Transverse colon (tissue), 4 donors: ENCODE measurements at places on chromosomes 5 and 9. TPM values are rescaled to one million over a fixed set of nuclear protein-coding genes. Genes with fewer than 3 reads are reported as not detected.
A peak's percentile ranks its signal among the peaks of the same experiment; 100 is the strongest.

- H3K4me3 ChIP-seq, result no peak overlapping the region
- H3K27ac ChIP-seq, result no peak overlapping the region
- no peaks in the 10 kb centered on the region for H3K27me3 ChIP-seq
- H3K36me3 ChIP-seq, result no peaks in the 10 kb centered on the region
Measured at GRCh38 chr5:85132269-85132668, 747.6 kb upstream of the EDIL3 start.

DNA sequence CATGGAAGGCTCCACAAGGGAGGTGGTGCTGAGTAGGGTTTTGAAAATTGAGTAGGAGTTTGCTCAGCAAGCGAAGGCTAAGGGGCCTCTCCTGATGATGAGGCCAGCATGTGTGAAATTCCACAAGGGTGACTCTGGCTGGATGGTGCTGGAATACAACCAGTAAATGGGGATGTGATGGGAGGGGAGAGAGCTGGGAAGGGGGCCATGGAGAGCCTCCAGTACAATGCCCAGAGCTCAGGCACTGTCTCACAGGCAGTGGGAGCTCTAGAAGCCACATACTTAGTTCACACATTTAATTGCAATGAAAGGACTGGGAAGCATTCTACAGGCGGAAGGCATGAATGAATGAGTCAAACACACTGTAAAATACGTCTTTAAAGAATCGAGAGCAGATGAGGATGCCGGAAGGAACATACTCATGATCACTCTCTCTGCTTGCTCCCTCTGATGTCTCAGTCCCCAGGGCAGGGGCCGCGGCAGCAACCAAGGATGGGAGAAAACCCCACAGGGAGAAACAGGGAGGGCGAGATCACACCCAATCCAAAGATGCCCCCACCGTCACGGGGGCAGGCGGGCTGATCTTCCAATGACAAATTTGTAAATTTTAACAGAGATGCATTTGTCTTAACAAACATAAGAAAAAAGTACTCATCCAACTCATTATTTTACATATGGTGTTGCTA is 261.0 kb downstream of the NSG2 start:
- H3K4me3 ChIP-seq, result no peak overlapping the region
- H3K4me1 ChIP-seq, result no peaks in the 10 kb centered on the region
- no peak for DNase-seq
- H3K27ac ChIP-seq, result no peak overlapping the region
- H3K36me3 ChIP-seq, result no peaks in the 10 kb centered on the region
- peaks cover 9% of the 10 kb centered on the region for H3K27me3 ChIP-seq

GRCh38 chr9:27333241-27334052 is 36.5 kb upstream of the EQTN start:
- H3K4me3 ChIP-seq, result no peak overlapping the region
- no peaks in the 10 kb centered on the region for H3K27me3 ChIP-seq

GRCh38 chr9:33517373-33517772 is 6.7 kb upstream of the ANKRD18B start:
- no peak for DNase-seq
- no peaks in the 10 kb centered on the region for H3K36me3 ChIP-seq
- H3K4me1 ChIP-seq, result no peaks in the 10 kb centered on the region
- no peak overlapping the region for H3K4me3 ChIP-seq

GRCh38 chr9:105241356-105242043 is 3.0 kb upstream of the SLC44A1 start:
- H3K27me3 ChIP-seq, result no peaks in the 10 kb centered on the region
- no peak for DNase-seq
- peak overlapping the region; percentile 94 for H3K27ac ChIP-seq
- no peaks in the 10 kb centered on the region for H3K4me1 ChIP-seq
- H3K36me3 ChIP-seq, result no peaks in the 10 kb centered on the region

DNA sequence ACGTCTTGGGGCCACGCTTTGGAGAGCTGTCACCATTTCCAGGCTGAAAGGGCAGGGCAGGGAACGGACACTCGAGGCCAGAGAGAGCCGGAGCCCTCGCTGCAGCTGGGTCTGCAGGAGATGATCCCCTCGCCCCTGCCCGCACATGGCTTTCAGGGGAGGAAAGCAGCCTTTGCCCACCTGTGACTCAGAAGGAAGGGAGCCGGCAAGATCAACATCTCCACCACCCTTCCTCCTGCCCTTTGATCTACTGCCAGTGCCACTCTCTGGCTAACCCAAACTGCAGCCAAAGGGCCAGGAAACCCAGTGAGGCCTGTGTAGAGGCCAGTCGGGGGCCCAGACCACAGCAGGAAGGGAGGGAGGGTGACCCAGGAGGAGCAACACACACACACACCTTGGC is 137.1 kb upstream of the ERCC6L2 start:
- no peaks in the 10 kb centered on the region for H3K4me1 ChIP-seq
- H3K4me3 ChIP-seq, result no peak overlapping the region
- no peak overlapping the region for H3K27ac ChIP-seq

DNA sequence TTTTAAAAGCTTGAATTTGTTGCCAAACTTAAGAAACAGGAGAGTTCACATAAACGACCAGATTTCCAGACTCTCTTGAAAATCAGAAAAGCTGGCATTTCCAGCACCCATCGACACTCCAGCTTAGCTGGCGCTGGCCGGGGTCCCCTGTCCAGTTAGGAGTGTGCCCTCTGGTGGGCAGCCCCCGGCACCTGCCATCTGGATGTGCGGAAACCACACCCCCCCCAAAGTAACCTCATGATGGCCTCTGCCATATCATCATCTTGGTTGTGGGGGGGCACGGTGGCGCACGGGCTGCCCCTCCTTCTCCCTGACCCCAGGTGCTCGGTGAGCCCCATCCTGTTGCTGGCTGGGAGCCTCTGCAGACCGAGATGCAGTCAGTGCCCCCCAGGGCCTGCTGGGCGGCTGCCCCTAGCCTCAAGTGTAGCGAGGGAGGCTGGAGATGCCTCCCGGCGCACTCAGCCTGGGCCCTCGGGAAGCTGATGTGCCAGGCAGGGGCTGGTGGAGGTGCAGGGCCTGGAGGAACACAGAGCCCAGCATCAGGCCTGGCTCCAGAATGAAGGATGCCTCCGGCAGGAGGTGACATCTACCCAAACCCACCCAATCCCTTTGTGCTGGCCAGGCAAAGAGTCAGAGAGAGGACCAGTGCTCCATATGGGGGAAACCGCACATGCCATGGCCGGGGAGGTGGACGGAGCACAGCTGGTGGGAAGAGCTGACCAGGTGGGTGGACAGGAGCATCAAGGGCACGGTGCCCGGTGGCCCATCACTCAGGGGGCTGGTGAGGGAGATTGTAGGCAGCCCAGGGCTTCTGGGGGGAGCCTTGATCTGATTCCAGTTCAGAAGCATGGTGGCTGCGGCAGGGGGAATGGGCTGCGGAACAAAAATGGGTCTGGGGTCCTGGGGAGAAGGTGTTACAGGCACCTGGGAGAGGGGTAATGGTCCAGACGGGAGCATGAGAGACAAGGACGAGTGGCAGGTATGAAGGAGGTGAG is 70.6 kb downstream of the ADAMTS2 start:
- peak overlapping the region; percentile 70 for H3K27ac ChIP-seq
- DNase-seq, result no peak
- no peaks in the 10 kb centered on the region for H3K4me1 ChIP-seq
- H3K36me3 ChIP-seq, result no peaks in the 10 kb centered on the region
- no peaks in the 10 kb centered on the region for H3K27me3 ChIP-seq

DNA sequence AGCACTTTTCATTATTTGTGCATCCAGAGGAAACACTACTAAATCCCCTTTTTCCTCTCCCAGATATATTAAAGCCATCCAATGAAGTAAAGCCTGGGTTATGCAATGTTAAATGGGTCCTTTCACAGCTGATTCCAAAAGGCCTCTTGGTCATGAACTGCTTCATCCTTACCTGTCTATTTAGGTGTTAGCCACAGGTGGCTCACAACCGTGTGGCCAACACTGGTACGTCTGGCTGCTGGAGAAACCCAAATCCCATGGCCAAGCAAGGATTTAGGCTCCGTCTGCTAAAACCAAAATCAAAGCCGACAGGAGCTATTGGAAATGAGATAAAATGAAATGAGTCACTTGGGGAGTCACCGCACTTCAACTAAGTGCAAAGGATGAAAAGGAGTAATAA is 193.9 kb downstream of the ADCY2 start:
- DNase-seq, result no peak
- H3K36me3 ChIP-seq, result no peaks in the 10 kb centered on the region
- no peaks in the 10 kb centered on the region for H3K4me1 ChIP-seq

- no peaks in the 10 kb centered on the region for H3K4me1 ChIP-seq
- no peak overlapping the region for H3K27ac ChIP-seq
- H3K27me3 ChIP-seq, result no peaks in the 10 kb centered on the region
- H3K4me3 ChIP-seq, result no peak overlapping the region
- no peak for DNase-seq
- no peaks in the 10 kb centered on the region for H3K36me3 ChIP-seq
Measured at GRCh38 chr9:31776471-31776870, 608.0 kb upstream of the ACO1 start.

Gene PCDHA1
- 0.14 TPM for total RNA-seq

- no peaks in the 10 kb centered on the region for H3K36me3 ChIP-seq
- DNase-seq, result no peak
- H3K27ac ChIP-seq, result no peak overlapping the region
- no peaks in the 10 kb centered on the region for H3K27me3 ChIP-seq
- no peaks in the 10 kb centered on the region for H3K4me1 ChIP-seq
Measured at GRCh38 chr9:132605387-132605786, 23.0 kb downstream of the BARHL1 start.

Gene ANXA2R
- 3.0 TPM for total RNA-seq
